ENCODE measurements at places on chromosomes 7 and 10.

DNA sequence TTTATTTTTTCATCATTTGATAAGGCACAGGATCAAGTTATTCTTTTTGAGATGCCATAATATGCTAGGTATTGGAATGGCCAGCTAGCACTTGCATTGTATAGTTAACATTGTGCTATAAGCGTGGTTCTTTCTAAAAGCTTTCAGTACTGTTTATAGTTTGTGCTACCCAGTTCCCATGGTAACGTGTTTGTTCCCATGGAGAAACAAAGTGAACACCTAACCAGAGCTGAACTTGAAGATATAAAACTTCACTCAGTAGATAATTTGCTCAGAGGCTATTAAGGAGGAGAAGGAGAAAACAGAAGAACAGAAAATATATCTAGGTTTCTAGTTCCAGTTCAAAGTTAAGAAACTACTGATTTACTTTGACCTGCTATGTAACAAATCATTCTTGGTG is 23.6 kb upstream of the ITGB8 start:
- DNase-seq = no peak

DNA sequence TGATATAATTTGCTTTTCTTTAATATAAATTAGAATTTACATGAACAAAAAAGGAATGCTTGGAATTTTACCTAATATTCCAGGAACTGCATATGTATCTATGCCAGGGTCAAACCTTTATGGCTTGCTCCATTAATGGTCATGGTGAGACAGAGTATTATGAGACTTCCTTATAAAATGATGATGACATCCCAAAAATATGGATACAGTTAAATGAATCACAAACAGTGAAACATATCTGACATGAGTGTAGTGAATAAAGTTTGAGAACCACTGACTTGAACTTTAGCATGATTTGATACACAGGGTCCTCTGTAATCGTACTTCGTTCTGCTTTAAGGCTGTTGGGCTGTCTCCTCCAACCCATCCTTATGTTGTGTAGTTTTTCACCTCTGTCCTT is 51.8 kb downstream of the MARCHF5 start:
- DNase-seq = no peak

DNA sequence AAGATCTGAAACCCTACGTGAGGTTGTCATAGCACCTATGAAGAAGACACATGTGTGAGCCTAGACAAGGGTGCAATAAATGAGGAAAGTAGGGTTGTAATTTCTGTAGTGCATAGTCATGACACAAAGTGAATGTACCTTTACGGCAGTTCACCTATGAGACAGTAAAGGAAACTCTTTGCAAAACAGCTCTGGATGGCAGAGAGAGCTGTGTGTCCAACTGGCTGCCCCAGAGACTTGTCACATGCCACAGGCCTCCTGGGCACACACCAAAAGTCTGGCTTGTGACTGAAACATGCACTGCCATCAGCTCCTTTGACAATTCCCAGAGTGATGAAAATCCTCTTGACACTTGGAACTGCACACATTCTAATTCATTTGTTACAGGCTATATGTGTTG is 90.7 kb upstream of the NAMPT start:
- DNase-seq = no peak

DNA sequence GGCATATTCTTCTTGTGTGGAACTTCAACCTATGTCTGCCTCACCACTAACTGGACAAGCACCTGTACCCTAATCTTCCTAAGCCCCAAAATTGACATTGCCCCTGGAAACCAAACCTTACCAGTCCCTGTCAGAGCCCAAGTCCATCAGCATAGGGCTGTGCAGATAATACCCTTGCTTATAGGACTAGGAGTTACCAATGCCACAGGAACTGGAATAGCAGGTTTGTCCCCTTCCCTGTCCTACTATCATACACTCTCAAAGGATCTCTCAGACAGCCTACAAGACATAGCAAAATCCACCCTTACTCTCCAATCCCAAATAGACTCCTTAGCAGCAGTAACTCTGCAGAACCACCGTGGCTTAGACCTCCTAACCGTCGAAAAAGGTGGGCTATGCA is 19.8 kb downstream of the ZNF107 start:
- no peak for DNase-seq

DNA sequence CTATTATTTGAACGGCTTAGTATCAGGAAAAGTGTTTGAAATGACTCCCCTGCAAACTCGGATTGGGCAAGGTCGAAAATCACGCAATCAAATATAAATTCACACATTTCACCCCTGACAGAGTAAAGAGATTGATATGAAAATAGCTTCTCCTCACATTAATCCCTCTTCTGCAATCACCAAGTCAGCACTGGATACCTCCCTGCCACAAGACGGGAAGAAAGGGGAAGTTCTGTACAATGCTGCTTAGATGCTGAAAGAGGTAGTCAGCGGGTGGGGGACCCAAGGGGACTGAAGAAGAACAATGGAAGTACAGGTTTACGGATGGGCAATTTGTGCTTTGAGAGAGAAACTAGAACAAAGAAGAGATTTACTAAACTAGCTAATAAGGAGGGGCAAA is 72.0 kb upstream of the ANK3 start:
- no peak for DNase-seq
